ENCODE measurements at places on chromosomes 13 and 19. TPM values are rescaled to one million over a fixed set of nuclear protein-coding genes. Genes with fewer than 3 reads are reported as not detected.

The ZNF878 gene
- polyA plus RNA-seq = 0.31 TPM

The VSIG10L gene
- polyA plus RNA-seq = 1.3 TPM

The ANGPTL4 gene
- 3.6 TPM for polyA plus RNA-seq

DNA sequence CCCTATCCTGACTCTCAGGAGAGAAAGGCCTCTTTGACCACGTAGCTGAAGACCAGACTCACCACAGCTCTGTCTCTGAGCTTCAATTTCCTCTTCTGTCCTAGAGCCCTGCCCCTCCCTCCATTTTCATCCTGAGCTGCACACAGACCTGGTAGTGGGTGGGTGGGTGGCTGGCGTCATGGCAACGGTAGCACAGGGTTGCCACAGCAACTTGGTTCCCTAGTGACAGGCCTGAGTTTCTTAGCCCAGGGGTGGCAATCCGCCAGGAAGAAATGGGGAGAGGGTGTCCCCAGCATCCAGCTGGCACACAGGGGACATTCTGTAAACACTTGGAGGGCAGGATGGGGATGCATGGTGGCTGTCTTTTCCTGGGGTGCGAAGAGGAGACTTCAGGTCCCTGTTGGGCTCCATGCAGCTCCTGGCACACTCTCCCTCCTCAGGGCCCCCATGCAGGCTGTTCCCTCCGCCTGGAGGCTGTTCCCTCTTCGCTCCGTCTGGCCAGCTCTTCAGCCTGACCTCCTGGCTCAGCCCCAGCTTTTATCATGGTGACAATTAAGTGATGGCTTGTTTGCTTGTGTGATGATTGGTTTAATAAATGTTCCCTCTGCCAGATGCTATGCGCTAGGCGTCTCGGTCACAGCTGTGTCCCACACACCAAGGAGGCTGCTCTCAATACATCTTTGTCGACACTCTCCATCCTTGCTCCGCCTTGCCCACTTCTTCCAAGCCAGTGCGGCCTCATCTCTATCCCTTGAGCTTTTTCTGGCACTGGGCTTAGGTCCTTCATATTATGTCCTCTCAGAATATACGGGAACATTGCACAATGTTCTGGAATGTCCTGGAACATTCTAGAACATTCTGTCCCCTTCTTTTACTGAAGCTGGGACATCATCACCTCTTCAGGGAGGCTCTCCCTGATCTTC lies 7.4 kb upstream of the KLHL26 start:
- no peak for DNase-seq

DNA sequence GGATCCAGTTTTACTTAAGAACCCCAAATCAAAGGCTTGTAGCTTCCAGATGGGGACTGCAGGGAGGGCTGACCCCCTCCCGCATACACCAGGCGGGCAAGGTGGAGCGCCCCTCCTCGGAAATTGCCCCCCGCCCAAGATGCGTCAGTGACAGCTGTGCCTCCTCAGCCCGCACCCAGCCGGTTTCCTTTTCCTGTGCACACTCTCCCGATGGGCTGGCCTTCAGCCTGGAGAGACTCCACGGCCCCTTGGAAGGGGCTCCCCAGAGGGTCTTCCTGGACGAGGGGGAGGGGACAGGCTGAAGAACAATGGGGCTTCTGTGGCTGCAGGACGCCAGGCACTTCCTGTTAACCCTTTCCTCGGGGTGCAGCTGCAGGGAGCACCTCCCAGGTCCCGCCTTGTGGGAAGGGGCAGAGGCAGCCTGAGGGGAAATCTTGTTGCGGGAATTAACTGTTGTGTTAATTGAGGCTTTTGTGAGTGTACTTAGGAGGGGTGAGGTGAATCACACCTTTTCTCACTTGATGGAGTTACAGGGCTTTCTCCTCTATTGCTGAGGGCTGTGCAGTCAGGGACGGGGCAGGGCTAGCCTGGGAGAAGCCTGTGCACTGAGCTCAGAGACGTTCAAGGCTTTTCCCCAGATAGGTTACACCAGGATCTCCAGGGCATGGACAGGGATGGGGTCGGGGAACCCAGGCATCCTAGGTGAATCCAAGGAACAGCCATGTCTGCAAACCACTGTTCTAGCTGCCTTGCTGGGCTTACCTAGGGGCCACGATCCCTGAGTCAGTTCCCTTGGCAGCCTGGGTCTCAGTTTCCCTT lies 14.3 kb downstream of the IER2 start:
- DNase-seq = peak; percentile 74
